ENCODE measurements at places on chromosomes 13 and 19. TPM values are rescaled to one million over a fixed set of nuclear protein-coding genes. Genes with fewer than 3 reads are reported as not detected.

AXL gene
- total RNA-seq: 75.6 TPM

GRK1 gene
- not detected for total RNA-seq

SPRY2 gene
- total RNA-seq: 20.5 TPM

GPI gene
- total RNA-seq: 283 TPM

WDR87 gene
- not detected for total RNA-seq

TSHZ3 gene
- total RNA-seq: 8.4 TPM

METTL21C gene
- not detected for total RNA-seq

ZFP28 gene
- 7.0 TPM for total RNA-seq

PTPRH gene
- 7.0 TPM for total RNA-seq

PSG7 gene
- not detected for total RNA-seq

DNAAF3 gene
- 0.26 TPM for total RNA-seq

ZNF628 gene
- total RNA-seq: 1.9 TPM

GADD45GIP1 gene
- total RNA-seq: 57.1 TPM

ZNF493 gene
- total RNA-seq: 2.3 TPM

NAPSA gene
- not detected for total RNA-seq

EHD2 gene
- total RNA-seq: 274 TPM

ZNF582 gene
- total RNA-seq: 3.6 TPM

SDHAF1 gene
- 43.3 TPM for total RNA-seq

FCER2 gene
- not detected for total RNA-seq

CEACAM19 gene
- 1.4 TPM for total RNA-seq

THOP1 gene
- total RNA-seq: 53.5 TPM

IRS2 gene
- 49.7 TPM for total RNA-seq

CEACAM6 gene
- total RNA-seq: not detected

FXYD7 gene
- total RNA-seq: not detected

SMAD9 gene
- 7.8 TPM for total RNA-seq

PRTN3 gene
- total RNA-seq: not detected

ZNF66 gene
- 1.4 TPM for total RNA-seq

ZNF536 gene
- total RNA-seq: not detected

ADGRE1 gene
- not detected for total RNA-seq

CALR3 gene
- not detected for total RNA-seq

TNNI3 gene
- 0.58 TPM for total RNA-seq

Measured in pericardium fibroblast (primary cell).